WTC11 (cell line): ENCODE measurements at places on chromosomes 5 and 9. TPM values are rescaled to one million over a fixed set of nuclear protein-coding genes. Genes with fewer than 3 reads are reported as not detected.

GRCh38 chr9:103799959-103800358 lies 294.1 kb upstream of the SMC2 start:
- H3K36me3 ChIP-seq = no peaks in the 10 kb centered on the region
- H3K4me1 ChIP-seq = peaks cover 8% of the 10 kb centered on the region
- no peak overlapping the region for H3K4me3 ChIP-seq
- DNase-seq = no peak

DNA sequence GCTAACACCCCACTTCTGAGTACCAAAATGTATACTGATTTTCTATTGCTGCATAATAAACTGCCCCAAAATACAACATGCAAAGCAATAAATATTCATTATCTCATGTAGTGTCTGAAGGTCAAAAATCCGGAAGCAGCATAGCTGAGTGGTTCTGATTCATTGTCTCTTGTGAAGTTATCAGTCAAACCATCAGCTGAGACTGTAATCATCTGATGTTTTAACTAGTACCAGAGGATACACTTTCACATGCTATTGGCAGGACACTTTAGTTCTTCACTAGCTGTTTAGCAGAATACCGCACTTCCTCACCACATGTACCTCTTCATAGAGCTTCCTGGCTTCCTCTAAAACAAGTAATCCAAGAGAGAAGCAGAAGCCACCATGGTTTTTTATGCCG lies 12.7 kb upstream of the TMEM161B start:
- H3K36me3 ChIP-seq = peaks cover 18% of the 10 kb centered on the region
- no peak overlapping the region for H3K4me3 ChIP-seq
- H3K27me3 ChIP-seq = no peaks in the 10 kb centered on the region
- no peaks in the 10 kb centered on the region for H3K4me1 ChIP-seq
- DNase-seq = no peak

The ALAD gene
- 14.7 to 15.9 TPM (median 15.5 TPM) in 3 replicates for total RNA-seq

DNA sequence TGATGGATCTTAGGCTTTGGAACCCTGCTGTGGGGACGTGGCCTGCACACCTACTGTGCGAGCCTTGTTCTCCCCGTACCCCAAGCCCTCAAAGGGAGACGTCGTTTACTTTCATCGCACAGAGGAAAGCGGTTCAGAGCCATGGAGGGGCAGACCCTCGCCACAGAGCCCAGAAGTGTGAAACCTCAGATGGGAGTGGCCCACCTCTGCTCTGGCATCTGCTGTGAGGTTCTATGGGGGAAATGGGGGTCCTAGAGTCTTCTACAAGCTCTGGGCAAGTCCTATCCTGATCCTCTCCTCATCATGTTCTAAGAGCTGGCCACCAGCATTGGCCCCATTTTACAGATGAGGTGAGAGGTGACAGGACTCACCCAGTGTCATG lies 3.7 kb upstream of the RNF44 start:
- H3K36me3 ChIP-seq = no peaks in the 10 kb centered on the region
- H3K27ac ChIP-seq = peak overlapping the region; percentile 84
- peaks cover 54% of the 10 kb centered on the region for H3K4me1 ChIP-seq
- DNase-seq = no peak

DNA sequence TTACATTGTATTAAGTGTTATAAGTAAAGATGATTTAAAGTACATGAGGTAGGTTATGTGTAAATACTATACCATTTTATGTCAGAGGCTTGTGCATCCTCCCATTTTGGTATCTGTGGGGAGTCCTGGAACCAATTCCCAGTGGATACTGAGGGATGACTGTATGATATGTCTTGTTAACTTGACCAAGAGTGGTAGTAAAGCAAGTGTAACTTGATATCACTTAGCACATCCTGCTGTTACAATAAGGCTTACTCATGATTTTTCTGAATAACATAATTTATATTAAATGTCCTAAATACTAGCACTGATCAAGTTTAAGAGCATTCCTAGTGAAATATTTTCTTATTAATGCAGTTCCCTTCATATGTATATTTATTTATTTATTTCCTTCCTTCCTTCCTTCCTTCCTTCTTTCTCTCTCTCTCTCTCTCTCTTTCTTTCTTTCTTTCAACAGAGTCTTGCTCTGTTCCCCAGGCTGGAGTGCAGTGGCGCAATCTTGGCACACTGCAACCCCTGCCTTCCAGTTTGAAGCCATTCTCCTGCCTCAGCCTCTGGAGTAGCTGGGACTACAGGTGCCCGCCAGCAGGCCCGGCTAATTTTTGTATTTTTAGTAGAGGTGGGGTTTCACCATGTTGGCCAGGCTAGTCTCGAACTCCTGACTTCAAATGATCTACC lies 7.5 kb downstream of the NDFIP1 start:
- no peaks in the 10 kb centered on the region for H3K27me3 ChIP-seq
- H3K4me3 ChIP-seq = no peak overlapping the region
- H3K4me1 ChIP-seq = peaks cover 17% of the 10 kb centered on the region

The PCDHA12 gene
- total RNA-seq = 9.6 to 10.7 TPM (median 10.1 TPM) in 3 replicates

- DNase-seq = no peak
- peaks cover 9% of the 10 kb centered on the region for H3K36me3 ChIP-seq
- no peak overlapping the region for H3K27ac ChIP-seq
Observed at GRCh38 chr5:113187906-113188305, 211.3 kb downstream of the DCP2 start.

DNA sequence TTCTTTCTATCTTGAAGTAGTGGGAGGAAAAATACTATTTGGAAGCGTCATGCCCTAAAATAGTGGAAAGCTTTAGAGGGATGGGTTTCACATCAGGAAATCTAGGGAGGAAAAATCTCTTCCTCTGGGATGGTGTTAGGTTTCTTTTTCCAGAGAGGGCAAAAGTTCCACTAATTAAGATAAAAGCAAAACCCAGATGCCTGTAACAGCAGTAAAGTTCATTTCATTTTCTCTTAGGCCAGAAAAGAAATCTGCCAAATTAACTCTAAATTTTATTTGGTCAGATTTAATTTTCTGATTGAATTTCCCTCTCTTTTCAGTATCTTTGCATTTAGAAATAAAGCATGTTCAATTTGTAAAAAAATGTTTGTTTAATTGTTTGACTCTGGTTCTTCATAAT lies 88.8 kb downstream of the LURAP1L start:
- H3K27ac ChIP-seq = no peak overlapping the region
- no peaks in the 10 kb centered on the region for H3K27me3 ChIP-seq
- DNase-seq = no peak
- peaks cover 3% of the 10 kb centered on the region; the same call in 1 of the 2 replicates for H3K36me3 ChIP-seq
- no peak overlapping the region for H3K4me3 ChIP-seq
- peaks cover 6% of the 10 kb centered on the region for H3K4me1 ChIP-seq

DNA sequence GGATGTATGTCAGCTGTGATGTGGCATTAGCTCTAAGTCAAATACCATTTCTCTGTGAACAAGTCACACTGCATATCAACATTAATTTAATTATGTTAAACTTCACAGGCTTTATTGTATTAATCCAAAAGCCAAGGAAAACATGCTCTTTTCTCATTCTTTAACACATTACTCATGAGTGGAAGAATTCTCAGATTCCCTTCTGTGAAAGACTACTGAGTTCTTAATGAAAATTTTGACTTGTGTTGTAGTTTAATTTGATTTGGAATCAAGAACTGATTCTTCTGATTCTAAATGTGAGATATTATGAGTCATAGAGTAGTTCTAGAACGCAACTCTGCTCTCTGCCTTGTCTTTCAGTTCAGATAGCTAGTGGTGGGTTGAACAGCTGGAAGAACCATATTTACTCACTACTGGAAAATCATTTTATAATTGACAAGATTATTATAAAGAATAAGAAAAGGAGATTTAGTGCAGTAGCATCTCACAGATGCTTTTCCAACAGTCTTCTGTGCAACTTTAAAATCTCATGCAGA lies 90.6 kb downstream of the VCAN start:
- no peaks in the 10 kb centered on the region for H3K27me3 ChIP-seq
- peak overlapping the region; percentile 51; the same call in 1 of the 2 replicates for H3K27ac ChIP-seq
- peaks cover 40% of the 10 kb centered on the region for H3K36me3 ChIP-seq
- no peak for DNase-seq

GRCh38 chr5:16568875-16569580 lies 47.8 kb downstream of the RETREG1 start:
- peaks cover 23% of the 10 kb centered on the region for H3K4me1 ChIP-seq
- no peak overlapping the region for H3K4me3 ChIP-seq
- DNase-seq = no peak
- H3K36me3 ChIP-seq = no peaks in the 10 kb centered on the region; the same call in 1 of the 2 replicates
- no peak overlapping the region for H3K27ac ChIP-seq

DNA sequence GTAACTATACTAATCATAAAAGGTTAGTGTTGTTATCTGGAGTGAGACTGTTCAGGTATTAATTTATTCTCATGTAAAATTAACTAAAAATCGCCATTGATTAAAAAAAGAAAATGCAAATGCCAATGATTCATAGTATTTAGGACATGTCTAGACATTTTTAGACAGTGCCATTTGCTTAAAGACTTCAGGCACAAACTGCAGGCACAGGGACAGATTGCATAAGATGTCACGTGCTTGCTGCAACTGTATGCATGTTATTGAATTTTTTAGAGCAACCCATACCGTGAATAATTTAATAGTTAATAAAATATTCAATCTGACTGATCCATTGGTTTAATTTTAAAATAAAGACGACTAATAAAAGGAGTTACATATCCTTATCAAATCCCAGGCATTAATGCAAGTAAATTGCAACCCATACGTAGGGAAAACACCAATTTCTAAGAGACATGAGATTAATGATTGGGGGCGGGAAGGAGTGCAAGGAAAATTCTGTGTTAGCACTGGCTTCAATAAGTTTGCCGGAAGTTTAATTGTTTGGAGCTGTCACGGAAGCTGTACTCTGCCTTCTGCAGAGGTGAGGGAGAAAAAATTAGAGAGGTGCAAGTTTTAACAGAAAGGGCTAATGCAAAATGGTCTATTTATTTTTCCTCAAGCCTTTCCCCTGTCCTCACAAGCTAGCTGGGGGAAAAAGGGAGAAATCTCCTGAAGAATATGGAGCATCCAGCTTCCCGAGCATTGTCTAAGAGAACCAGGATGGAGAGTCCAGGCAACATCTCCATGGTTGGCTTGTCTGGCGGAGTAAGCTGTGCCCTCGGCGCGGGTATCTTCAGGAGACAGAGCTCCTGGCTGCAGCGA lies 2.9 kb downstream of the EDIL3 start:
- peak overlapping the region; percentile 91 for H3K27ac ChIP-seq
- peak overlapping the region; percentile 89 for H3K4me3 ChIP-seq
- H3K36me3 ChIP-seq = no peaks in the 10 kb centered on the region
- no peak for DNase-seq
- H3K4me1 ChIP-seq = peaks cover 38% of the 10 kb centered on the region
